ENCODE measurements at places on chromosomes 7 and 10.

DNA sequence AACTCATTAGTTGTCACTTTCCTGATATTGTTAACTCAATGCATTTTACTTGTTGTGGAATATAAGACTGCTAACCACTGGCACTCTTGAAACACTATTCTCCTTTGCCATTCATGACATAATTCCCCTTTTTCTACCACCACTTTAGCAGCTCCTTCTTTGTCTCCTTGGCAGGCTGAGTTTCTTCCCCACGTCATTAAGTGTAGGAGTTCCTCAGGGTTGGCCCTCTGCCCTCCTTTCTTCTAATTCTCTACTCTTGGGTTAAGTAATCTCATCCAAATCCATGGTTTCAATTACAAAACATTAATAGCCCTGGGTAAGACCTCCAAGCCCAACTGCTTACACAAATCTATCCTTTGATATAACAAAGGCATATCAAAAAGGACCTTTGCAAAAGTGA, 175.1 kb downstream of the HGF start:
- DNase-seq: no peak

DNA sequence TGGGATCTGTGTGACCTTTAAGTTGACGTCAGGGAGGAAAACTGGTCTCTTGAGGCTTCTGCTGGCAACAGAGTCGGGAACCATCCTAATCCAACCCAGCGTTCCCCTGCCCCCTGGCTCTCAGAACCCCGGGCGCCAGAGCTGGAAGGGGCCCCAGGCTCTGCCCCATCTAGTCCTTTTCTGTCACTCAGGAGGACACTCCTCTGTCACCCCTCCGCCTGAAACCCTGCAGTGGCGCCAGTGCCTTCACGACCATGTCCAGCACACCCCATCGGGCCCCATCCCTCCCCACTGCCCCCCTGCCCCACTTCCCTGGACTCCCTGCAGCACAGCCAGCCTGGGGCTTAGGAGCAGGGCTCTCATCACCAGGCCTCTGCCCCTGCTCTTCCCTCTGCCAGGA, 39.1 kb downstream of the COL13A1 start:
- no peak for DNase-seq

DNA sequence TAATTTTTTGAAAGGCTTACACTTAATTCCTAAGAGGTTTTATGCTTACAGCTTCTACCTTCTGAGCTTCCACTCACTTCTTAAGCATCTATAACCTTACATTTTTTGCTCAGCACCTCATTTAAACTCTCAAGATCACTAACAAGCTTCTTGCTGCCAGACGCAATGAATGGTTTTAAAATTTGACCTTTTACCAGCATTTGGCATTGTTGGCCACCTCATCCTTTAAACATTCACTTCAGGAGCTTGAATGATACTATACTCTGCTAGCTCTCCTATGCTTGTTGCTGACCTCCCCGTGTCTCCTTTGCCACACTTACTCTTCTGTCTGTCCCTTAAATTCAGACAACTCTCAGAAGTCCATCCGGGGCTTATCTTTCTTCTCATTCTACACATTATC, 37.7 kb upstream of the ODAD2 start:
- no peak for DNase-seq

GRCh38 chr7:32594965-32595490, 99.7 kb downstream of the AVL9 start:
- no peak for DNase-seq

GRCh38 chr7:2779051-2779450, 65.1 kb downstream of the GNA12 start:
- no peak for DNase-seq

DNA sequence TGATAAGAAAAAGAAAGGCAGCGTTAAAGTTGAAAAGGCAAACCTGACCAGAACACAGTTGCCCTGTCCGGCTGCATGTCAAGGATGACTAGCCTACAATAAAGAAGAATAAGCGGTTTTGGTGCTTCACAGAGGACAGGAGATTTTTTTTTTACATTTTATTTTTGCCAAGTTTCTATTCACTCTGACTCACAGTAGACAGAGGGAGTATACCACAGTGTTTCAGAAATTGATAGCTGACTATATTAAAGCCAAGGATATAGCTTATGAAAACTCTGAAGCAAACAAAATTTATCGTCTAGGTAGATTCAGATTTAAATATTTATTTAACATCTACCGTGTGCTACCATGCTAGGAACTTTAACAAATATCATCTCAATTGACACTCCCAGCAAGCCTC, 16.9 kb upstream of the POLR1F start:
- no peak for DNase-seq
